ENCODE measurements at places on chromosomes 1 and 21.

GRCh38 chr1:1892079-1892762, 1.3 kb upstream of the GNB1 start:
- DNase-seq: no peak

GRCh38 chr1:30656171-30656940, 67.0 kb downstream of the MATN1 start:
- DNase-seq: no peak

DNA sequence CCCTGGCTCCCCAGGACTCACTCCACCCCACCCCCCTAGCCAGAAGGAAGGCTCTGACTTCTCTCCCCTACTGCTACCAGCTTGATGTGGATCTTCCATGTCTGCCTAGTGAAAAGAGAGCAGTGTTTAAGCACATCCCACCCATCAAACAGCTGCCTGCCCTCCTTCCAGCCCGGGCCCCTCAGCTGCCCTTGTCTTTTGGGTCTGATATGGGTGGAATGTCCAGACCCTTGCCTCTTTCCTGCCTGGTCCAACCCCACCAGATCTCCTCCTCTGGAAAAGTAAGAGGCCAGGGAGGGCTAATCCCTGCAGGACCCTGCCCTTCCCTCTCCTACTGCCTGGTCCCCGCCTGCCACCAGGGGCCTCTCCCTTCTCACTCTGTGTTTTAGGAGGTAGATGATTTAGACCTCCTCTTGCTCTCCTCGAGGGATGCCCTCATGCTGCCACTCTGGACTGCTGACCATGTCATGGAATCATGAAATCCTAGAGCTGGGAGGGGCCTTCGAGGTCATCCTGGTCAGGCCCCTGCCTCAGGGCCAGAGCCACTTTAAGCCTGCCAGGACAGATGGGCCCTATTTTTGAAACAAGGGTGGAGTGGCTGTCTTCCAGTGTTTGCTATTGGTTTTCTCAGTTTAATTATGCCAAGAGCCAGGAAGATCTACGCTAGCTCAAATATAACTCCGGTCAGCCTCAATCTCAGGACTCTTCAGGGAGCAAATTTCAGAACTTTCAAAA, 15.8 kb upstream of the HSPG2 start:
- DNase-seq: no peak

DNA sequence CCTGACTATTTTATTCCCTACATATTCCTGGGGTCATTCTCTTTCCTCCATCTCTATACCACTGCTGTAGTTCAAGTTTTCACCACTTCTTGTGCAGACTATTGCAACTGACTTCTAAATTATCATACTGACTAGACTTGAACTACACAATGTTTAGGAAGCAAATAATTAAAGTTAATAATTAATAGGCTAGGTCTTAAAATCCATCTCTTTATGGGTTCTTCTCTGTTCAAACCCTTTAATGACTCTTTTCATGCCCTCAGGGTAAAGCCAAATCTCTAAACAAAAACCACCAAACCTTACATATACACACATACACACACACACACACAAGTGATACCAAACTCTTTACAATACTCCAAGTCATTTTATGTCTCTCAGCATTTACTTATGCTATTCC, 22.3 kb upstream of the MOB3C start:
- DNase-seq: no peak

DNA sequence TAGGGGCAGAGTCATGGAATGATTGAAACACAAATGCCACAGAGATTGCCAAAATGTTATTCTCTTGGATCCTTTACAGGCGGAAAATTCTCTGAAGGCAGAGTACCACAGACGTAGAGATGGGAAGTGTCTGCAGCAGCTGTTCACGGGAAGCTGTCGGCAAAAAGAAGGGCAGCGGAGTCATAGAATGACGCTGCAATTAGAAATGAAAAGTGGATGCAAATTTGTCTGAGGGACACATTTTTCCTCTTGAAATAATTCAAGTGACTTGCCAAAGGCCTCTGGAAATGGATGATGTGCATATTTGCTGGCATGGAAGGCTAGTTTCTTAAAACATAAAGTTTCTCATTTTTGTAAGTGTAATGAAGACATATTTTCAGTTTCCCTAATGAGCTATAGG, 77.5 kb upstream of the PLD5 start:
- DNase-seq: no peak

DNA sequence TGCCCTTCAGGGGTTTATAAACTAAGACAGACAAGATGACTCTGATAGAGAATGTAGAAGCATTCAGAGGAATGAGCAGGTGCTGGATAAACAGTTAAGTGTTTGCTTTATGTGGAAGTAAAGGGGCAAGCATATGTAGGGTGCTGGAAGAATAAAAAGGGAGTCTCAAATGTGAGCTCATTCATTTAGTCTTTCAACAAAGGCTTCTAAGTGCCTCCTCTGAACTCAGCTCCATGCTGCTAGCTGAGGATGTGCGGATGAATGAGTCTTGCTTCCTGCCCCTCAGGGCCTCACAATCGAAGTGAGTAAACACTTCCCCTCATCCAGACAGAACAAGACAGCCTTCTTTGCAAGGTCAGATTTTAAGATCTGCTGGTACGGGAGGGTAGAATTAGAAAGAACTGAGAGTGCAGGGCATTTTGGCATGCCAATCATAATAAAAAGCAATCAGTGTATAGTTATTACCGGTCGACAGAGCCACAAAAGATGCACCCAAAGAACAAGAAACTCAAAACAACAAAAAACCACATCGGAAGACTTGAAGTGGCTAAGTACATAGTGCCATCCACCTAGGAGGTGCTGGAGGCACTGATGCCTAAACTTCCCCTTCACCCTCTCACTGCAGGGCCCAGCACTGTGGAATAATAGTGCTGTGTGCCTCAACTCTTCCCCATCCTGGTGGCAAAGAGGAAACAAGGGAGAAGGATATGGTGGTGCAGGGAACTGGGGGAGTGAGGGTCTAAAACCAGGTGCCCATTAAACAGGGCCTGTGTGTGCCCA, 69.8 kb downstream of the TNR start:
- DNase-seq: no peak

GRCh38 chr1:24186993-24187790, at the start of gene IFNLR1:
Gene IFNLR1 (minus strand): TSS chr1:24187289. CDS start chr1:24187248, 41 bp downstream.
- DNase-seq: no peak

DNA sequence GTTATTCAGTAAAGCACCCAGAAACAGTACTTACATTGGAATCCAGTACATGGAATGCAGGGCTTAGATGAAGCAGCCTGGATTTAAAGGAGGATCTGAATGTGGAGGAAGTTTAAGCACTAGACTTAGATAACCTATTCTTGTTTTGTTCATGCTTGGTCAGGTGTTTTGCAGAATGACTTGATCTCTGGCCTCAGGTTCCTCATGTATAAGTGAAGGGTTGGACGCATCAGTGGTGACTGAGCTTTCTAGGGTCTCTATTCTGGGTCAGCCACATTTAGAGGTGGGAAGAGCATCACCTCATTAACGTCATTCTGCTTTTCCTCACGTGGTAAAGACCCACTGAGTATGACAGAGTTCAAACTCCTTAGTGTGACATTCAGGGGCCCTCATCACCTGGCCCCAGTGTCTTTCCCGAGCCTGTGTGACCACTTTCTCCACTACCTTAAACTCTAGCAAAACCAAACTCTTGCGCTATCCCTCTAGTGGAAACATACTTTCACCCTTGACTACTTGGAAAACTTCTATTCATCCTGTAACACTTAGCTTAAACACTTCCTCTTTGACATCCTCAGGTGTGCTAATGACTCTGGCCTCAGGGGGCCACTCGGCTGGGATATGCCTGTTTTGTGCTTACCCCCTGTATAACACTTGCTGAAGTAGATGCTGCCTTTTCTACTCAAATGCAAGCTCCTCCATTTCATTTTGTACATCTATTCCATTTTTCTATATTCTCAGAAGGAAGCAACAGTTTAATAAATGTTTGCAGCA, 871 bp upstream of the ERICH3 start:
- no peak for DNase-seq

- DNase-seq: no peak
Measured at GRCh38 chr1:53583021-53583867, 124.0 kb downstream of the DMRTB1 start.

DNA sequence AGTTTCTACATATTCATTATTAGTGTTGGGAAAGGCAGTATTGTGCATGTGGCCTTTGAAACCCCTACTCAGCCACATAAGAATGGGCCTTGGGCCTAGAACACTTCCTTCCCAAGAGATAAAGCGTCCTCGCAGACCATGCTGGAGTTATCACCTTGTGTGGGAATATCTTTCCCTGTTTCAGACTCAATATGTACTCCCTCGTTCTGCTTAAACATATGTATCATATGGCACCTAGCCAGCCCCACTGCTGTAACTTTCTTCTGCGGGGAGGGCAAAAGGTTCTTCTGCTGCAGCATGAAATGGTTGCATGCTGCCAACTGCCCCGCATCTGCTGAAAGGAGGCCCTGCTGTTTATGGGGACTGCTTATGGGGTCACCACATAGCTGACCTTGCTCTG, 92.0 kb downstream of the CRB1 start:
- DNase-seq: no peak

DNA sequence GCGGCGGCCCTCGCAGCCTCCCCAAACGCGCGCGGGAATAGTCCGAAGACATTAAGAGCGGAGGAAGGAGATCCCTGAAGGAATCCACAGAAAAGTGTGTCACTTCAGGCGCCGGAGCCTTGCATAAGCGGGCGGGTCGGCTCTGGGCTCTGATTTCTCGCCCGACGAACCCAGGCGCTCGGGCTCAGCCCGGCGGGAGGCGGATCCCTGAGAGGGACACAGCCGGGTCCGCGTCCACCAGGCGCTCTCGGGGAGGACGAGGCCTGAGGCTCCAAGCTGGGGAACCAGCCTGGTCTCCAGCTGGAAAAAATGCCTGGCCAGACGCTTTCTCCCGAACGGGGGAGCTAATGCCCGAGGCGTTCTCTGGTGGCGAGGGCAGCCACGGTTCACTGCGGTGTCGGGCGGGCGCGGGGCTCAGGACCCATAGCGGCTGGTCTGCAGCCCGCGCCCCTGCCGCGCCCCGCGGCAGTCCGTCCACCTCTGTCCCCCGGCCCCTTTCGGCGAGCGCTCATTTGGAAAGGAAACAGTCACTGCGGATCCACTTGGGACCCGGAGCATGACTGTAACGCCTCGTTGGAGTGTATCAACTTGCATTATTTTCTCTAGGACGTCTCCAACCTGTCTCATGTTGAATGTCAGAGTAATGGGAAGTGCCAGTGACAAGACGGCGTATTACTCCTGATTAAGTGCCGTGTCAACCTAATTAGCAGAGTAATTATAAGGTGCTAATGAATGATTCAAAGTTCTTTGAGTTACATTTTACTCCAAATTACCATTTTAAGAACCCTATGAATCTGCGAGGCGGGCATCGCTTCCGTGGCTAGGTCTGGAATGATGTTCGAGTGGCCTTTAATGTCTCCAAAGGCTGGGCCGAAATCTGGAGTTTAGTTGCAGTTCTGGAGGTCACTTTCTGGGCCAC, 1.6 kb upstream of the BARHL2 start:
- no peak for DNase-seq

DNA sequence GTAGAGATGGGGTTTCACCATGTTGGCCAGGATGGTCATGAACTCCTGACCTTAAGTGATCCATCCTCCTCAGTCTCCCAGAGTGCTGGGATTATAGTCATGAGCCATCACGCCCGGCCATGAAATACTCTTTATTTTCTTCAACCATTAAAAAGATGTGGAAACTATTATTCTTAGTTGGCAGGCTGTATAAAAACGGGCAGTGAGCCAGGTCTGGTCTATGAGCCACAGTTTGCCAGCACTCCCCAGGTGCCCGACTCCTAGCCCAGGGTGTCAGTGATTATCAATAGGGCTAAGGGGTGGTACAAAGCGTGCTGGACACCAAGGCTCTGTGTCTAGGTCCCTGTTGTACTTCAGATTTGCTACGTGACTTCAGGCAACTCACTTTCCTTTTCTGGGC, 3.7 kb upstream of the TMEM61 start:
- no peak for DNase-seq

GRCh38 chr1:35369922-35370671, 101.6 kb downstream of the ZMYM4 start:
- DNase-seq: peak; percentile 73

DNA sequence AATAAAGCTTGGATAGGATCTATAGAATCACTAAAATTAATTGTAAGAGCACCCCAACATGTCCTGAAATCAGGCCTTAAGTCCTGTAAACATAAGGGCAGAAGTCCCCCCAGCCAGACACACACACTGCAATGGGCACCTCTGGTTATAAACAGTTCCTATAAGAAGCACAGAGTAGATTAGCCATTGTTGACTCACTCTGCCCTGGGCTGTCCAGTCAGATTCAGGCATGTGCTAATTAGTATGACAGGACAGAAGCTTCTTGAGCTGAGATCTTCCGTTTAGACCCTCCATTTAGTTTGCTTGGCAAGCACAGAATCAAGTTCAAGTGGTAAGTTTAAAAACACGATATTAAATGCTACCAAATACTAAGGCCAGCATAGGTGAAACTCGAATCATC, 11.8 kb upstream of the DENND1B start:
- no peak for DNase-seq

- DNase-seq: no peak
Measured at GRCh38 chr1:151825751-151826660, 5.6 kb downstream of the RORC start.

- no peak for DNase-seq
Measured at GRCh38 chr1:236491469-236492136, 32.2 kb upstream of the LGALS8 start.

DNA sequence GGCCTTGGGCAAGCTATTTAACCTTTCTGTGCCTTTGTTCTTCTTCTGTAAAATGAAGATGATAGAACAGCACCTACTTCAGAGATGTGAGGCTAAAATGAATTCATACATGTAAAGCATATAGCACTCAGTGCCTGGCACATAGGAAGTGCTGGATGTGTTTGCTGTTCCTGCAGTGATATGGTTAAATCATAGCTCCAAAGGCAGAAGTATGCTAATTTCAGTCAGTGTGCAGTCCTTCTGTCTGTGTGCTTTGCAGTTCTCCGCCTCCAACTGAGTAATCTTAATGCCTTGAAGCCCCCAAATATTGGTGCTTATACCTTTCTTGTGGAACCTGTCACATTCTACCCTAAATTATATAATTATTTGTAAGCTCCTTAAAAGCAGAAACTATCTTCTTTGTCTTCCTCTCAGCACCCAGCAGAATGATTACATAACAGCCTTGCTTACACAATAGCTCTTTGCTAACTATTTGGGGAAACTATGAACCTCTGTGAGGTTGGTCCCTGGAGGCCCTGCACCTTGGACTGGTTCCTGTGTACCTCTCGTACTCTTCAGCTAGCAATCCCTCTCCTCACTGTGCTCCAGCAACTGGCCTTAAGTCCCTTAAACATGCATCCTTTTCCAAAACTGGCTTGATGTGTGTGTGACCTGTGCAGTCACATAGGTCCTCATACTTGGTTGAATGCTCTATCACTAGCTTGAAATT, 57.0 kb upstream of the CACYBP start:
- DNase-seq: peak; percentile 27

GRCh38 chr1:63784489-63785390, 10.9 kb downstream of the ROR1 start:
- no peak for DNase-seq

- DNase-seq: peak; percentile 20
Measured at GRCh38 chr1:165397944-165398343, 41.4 kb upstream of the LMX1A start.

GRCh38 chr1:226661965-226662364, 77.1 kb downstream of the ITPKB start:
- DNase-seq: no peak
